AG04450 (cell line): ENCODE measurements at places on chromosomes 11 and 22.

- no peak for DNase-seq
These were observed 8.7 kb upstream of the CALCA start for GRCh38 chr11:14980854-14981253.

DNA sequence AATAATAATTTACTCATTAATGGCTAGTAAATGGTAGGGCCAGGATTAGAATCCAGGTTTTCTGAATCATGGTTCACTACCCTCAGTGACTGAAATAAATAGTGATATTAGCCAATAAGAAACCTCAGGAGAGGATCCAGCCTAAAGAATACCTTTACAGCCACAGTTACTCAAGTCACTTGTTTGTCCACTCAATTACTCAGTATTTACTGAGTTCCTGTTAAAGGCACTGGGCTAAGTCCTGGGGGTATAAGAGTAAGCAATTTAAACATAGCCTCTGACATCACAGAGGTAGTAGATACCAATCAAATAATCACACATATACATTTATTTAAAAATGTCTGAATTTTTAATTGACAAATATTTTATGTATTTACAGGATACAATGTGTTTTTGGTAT, 56.8 kb upstream of the GAB2 start:
- DNase-seq: no peak

DNA sequence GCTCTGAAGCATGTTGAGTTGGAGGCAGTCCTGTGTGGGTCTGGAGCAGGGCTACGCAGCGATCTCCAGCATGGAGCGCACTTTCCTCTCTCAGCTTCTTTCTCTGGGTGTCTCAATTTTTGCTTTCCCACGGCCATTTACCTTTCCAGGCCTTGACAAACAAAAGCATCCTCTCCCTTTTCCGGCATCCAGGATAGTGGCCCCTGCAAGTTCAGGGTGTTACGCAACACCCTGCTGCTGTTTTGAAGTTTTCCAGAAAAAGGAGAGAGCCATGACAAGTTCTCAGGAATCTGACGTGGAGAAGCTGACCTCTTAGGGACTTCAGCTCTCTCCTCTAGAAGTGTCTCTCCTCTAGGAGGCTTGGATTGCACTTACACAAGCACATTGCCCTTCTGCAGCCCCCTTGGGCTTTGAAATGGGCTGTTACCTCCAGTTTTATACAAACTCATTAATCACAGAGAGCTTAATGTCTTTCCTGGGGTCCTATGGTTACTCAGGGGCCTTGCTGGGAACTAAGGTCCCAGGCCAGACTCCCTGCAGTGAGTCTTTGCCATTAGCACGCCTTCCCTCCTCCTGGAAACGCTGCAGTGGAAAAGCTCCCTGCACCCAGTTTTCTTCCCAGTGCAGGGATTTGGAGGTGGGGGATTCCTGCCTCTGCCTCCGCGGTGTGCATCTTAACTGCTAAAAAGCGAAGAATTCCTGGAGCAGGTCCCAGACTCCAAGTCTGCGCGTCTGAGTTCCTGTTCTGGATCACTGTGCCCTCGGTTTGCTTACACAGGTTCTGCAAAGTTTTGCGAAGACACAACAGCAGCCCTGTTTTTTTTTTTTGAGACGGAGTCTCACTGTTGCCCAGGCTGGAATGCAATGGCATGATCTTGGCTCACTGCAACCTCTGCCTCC, 80.4 kb downstream of the BARX2 start:
- no peak for DNase-seq

- no peak for DNase-seq
These were observed 44.0 kb downstream of the SOX6 start for GRCh38 chr11:16312233-16312765.
